Body of pancreas (tissue), 4 donors: ENCODE measurements at places on chromosomes 6 and 20. TPM values are rescaled to one million over a fixed set of nuclear protein-coding genes. Genes with fewer than 3 reads are reported as not detected.

- H3K27ac ChIP-seq, result no peak overlapping the region
- DNase-seq, result no peak
- no peaks in the 10 kb centered on the region for H3K27me3 ChIP-seq
- no peak overlapping the region for H3K4me3 ChIP-seq
Measured at GRCh38 chr6:34919651-34920050, 30.6 kb downstream of the ANKS1A start.

DNA sequence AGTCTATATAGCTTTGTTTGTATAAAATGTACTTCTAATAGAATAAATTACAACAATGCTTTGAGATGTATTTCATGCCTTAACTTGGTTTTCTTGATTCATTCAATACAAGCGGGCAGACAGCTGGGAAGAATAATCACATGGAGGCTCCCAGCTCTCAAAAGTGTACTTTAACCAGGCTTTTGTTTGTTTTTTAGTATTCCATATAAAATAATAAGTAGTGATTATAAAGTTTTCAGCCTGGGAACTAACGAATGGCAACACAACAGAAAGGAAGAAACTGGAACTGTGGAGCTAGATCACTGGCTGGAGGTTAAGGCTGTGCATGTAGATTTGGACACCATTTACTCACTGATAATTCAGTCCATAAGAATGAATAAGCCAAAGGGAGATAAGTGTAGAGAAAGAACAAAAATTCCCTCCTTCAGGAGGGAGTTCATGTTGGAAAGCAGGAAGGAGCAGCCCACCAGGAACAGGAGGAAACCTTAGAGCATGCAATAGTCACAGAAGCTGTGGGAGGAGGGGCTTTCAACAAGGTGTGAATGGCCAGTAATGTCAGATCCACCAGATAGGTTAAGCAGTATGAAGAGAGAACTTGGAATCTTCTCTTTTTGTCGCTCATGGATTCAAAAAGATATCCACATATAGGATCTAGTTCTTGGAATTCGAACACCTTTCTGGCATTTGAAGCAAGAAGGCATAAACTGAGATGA is 41.2 kb upstream of the SLC35D3 start:
- H3K4me1 ChIP-seq, result peaks cover 23% of the 10 kb centered on the region
- no peaks in the 10 kb centered on the region for H3K36me3 ChIP-seq
- H3K4me3 ChIP-seq, result no peak overlapping the region

- peaks cover 6% of the 10 kb centered on the region for H3K27me3 ChIP-seq
- no peaks in the 10 kb centered on the region for H3K36me3 ChIP-seq
- H3K27ac ChIP-seq, result no peak overlapping the region
- no peaks in the 10 kb centered on the region for H3K4me1 ChIP-seq
Measured at GRCh38 chr20:48198929-48199451, 413.7 kb upstream of the SULF2 start.

DNA sequence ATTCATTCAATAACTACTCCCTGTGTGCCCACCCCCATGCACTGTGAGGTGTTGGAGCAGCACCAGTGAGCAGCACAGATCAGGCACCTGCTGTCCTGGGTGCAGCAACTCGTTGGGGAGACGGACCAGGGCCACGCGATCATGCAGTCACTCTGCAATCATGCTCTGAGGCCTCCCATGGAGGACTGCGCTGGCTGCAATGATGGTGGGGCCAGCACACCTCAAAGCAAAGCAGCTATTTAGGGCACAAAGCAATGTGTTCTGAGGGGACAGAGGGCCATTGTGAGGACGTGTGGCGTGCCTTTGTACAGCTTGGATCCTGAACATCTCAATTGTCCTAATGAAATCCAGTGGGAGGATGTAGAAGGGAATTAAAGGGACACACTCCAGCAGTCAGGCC is 41.0 kb upstream of the MPC1 start:
- H3K27ac ChIP-seq, result no peak overlapping the region
- no peak for DNase-seq
- no peaks in the 10 kb centered on the region for H3K27me3 ChIP-seq
- H3K4me1 ChIP-seq, result no peaks in the 10 kb centered on the region
- H3K4me3 ChIP-seq, result no peak overlapping the region
- H3K36me3 ChIP-seq, result no peaks in the 10 kb centered on the region

The KCNK16 gene
- total RNA-seq, result 2.9 TPM
